ENCODE measurements at places on chromosomes 2 and 18. TPM values are rescaled to one million over a fixed set of nuclear protein-coding genes. Genes with fewer than 3 reads are reported as not detected.

GRCh38 chr2:6791682-6792081 is 74.0 kb downstream of the CMPK2 start:
- no peak for DNase-seq

- no peak for DNase-seq
Observed at GRCh38 chr2:165428926-165429325, 40.6 kb upstream of the CSRNP3 start.

- DNase-seq, result peak; percentile 51
Observed at GRCh38 chr2:1731447-1731962, 12.8 kb downstream of the PXDN start.

DNA sequence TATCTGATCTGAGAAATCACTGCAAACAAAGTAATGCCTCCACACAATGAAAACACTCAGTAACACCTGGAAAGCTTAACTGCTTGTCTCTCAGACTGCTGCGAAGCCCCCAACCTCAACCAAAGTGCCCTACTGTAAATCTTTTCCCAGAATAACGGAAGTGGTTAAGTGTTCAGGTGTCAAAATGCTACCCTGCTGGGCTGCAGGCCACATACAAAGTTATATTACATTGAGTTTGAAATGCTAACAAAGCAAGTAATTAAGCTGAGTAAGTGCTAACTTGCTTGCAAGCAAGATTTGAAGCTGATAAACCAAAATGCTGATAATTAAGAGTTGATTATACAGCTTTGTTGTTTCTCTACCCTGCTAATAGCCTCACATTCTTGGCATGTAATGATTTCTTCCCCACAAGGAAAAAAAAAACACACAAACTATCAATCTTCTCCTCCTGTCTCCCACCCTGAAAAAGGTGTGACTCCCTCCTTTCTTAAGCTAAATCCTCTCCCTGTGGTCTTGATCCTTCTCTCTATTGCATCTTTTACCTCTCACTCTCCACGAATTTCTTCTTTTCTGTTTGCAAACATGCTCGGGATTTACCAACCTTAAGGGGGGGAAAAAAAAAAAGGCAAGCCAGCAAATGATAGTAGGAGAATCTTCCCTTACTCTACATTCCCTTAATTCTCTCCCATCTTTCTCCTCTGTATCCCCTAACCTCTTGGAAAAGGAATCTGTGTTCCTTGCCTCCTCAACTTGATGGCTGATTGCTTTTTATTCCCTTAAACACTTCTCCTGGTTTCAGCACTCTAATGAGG is 266.8 kb upstream of the SIX3 start:
- DNase-seq, result no peak

The SLC14A1 gene
- total RNA-seq, result not detected

DNA sequence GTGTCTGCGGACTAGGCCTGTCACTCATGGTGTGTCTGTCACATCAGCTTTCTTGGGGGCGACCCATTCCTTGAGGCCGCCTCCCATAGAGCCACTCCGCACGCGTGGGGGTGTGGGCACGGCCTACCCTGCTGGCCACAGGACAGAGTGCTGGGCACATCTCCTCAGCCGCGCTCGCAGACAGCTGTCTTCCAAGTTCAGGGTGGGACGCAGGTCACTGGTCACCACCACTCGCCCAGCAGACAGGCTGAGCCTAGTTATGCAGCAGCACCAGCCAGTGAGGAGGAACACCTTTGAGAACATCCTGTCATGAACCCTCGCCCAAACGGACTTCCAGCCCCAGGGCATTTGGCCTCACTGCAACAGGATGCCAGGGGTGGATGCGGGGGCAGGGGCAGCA is 30.8 kb upstream of the BIN1 start:
- no peak for DNase-seq

- DNase-seq, result peak; percentile 38
Observed at GRCh38 chr2:109209412-109209811, 80.4 kb downstream of the SH3RF3 start.

The QPCT gene
- 12.1 TPM for total RNA-seq

DNA sequence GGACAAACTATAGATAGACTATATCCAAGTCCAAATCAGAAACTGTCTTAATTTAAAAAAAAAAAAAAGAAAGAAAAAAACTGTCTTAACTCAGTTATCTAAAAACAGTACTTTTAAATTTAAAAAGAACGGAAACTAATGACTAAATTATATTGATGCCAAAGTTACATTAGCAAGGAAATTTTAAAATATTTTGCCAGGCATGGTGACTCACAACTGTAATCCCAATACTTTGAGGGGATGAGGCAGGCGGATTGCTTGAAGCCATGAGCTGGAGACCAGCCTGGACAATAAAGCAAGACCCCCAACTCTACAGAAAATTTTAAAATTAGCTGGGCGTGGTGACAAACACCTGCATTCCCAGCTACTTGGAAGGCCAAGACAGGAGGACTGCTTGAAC is 30.9 kb downstream of the MEMO1 start:
- no peak for DNase-seq

DNA sequence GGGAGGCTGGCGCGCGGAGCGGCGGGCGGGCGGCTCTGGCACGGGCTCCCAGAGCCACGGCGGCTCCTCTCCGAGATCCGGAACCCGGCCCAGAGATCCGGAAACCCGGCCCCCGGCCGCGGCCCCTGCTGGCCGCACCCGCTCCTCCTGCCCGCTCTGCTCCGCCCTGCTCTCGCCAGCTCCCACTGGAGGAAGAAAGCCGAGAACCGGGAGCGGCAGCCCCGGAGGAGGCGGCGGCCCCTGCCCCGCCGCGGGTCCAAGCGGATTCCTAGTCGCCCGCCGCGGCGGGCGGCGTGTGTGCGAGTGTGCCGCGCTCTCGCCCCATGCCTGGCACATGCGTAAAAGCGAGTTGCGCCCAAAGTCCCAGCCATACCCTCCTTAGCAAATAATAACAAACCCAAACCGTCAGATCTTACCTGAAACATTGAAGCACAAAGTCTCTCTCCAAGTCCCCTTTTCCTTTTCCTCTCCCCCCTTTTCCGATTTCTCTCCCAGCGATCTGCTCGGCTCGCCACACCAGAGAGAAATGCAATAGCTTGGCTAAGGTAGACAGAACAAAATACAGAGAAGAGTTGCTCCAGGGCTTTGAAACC is 108.7 kb upstream of the KCTD1 start:
- DNase-seq, result peak; percentile 53

GRCh38 chr2:240689975-240690374 is 1.7 kb upstream of the AQP12A start:
- DNase-seq, result no peak

- no peak for DNase-seq
Observed at GRCh38 chr2:191478799-191479679, 198.9 kb upstream of the NABP1 start.

The CNDP1 gene
- total RNA-seq, result not detected

The FAM168B gene
- 133 TPM for total RNA-seq

DNA sequence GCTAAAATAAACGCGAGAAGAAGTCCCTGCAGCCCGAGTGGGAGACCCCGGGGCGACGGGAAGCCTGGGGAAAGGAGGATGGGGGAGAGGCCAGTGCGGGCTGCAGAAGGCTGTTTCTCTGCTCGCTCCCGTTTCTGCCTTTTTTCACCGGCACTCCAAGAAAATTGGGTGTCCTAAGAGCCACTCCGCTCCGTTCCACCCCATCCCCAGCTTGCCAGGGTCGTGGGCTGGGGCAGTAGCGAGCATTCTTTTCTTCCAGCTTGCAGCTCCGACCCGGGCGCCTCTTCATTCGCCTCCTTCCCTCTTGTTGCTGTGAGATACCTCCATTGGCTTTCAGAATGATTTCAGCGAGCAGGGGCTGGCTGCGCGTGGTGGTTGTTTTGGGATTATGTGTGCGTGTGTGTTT is 1.1 kb downstream of the HOXD3 start:
- no peak for DNase-seq

The ACTG2 gene
- not detected for total RNA-seq

GRCh38 chr2:149038442-149039212 is at the start of gene LYPD6B:
TSS of gene LYPD6B (plus strand) at chr2:149038699. CDS start at chr2:149130949, 92,250 bp downstream.
- DNase-seq, result no peak
